Hepatocyte (in vitro differentiated cells): ENCODE measurements at places on chromosomes 6 and 20.

- DNase-seq = no peak
Observed at GRCh38 chr20:41035207-41035606, 6.6 kb downstream of the TOP1 start.

DNA sequence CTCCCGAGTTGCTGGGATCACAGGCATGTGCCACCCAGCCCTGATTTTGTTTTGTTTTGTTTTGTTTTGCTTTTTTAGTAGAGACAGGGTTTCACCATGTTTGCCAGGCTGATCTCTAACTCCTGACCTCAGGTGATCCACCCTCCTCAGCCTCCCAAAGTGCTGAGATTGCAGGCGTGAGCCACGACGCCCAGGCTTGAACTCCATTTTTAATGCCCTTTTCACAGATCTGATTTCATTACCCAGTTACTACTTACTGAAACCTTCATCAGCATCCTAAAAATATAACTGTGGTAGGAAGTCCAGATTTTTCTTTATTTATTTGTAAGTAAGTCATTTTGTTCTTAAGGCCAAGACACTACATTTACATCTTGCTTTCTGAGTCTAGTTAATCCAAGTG is 64.0 kb downstream of the HDDC2 start:
- no peak for DNase-seq

- DNase-seq = no peak
Observed at GRCh38 chr6:23713211-23713610, 412.8 kb upstream of the NRSN1 start.

GRCh38 chr6:27865850-27866356 is 46.3 kb downstream of the OR2B2 start:
- peak; percentile 16 for DNase-seq

GRCh38 chr6:40532349-40533000 is 54.7 kb downstream of the LRFN2 start:
- DNase-seq = no peak

DNA sequence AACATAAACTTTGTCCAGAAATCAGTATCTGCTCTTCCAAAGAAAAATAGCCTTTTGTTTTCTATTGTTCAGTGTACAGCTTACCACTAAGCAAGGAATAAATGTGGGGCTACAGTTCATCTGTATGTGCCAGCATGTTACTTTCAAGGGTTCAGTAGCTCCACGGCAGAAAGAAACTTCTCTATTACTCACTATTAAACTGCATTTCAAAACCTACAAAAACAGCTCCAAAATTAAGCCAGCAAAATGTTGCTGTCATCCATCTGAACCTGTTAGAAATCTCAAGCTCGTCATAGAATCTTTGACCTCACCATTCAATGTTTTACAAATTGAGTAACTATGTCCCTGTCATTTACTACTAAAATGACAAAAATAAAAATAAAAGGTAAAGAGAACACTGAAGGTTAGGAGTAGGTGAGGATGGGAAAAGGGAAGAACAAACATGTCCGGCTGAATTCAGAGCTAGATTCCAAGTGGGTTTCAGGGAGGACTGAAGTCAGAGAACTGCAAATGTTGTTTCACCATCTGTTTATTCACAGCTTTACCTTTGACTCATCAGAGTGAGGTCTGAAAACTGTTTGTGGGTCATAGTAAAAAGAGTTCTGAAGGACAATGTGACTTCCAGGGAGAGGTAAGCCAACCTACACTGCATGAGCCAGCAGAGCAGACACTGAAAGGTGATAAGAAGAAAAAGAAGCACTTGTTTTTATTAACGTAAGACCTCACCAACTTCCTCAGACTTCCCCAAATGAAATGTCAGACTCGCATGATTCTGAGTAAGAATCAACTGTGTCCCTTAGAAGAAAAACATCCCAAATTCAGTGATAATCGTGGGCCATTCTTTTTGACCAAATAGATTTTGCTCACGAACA is 62.0 kb downstream of the ATXN1 start:
- peak; percentile 45 for DNase-seq

DNA sequence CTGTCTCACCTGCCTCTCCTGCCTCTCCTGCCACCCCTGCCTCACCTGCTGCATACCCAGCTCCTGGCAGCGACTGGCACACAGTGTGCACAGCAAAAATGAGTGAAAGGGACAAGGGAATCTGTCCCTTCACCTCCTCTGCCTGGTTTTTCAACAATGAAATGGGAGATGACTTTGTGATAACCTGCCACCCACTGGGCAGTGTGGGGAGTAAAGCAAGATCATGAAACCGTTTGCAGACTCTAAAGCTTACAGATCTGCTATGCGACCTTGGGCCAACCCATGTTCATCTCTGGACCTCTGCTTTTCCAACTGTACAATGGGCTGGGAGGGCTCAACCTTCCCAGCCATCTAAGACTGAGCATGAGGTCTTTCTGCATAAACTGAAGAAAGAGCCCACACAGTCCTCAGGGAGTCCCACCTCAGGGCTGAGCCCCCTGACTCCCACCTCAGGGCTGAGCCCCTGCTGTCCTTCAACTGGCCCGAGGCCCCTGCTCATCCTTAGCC is 81.1 kb downstream of the RIPOR3 start:
- no peak for DNase-seq

GRCh38 chr20:52777171-52777570 is 195.0 kb upstream of the TSHZ2 start:
- DNase-seq = no peak

- no peak for DNase-seq
Observed at GRCh38 chr6:83472767-83473166, 39.6 kb upstream of the PRSS35 start.

DNA sequence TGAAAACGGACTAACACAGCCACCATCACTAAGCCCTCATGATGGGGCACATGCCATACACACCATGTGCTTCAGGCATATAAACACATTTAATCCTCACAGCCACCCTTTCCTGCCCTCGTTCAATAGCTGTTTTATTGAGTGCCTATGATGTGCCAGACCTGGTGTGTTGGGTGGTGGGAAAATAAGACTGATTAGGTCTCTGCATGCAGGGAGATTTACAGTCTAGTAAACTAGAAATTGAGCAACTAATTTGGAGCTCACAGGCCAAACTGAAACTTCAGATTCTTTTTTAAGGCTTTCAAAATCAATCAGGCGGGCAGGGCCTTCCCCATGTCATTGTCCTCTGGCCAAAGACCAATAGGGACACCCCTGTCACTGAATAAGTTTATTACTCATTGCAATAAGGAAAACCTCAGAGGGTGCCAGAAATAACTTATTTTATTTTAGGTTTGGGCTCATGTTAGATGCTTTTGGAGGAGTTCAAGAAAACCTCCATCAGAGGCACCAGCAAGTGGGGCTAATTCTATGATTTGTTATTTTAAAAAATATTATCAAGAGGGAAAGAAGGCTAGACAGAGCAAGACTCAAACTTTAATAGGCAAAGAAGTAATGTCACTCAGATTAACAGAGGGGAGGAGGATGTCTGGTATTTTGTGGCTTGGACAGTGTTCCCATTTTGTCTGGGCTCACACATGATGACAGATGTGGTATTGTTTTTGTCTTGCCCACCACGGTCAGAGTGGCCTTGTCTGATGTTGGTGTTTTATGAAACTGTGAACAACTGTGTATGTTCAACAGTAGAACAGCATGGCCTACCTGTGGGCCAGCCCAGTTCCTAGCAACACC is 12.0 kb downstream of the ZFP64 start:
- DNase-seq = no peak

DNA sequence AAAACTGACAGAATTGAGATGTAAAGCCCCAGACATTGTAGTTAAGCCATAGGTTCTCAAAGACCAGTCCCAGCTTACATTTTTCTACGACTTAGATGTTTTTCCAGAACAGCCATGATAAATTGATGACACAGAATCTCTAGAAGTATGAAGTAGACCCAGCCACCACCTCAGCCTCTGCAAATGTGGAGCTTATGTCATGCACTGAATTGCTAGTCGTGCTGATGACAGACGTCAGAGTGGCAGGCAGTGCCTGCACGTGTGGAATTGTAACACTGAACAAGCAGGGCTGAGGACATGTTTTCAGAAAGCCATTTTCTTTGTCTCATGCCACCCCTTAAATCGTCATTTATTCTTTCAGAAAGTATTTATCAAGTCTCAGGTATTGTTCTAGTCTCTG is 72.4 kb upstream of the TMEM181 start:
- no peak for DNase-seq

DNA sequence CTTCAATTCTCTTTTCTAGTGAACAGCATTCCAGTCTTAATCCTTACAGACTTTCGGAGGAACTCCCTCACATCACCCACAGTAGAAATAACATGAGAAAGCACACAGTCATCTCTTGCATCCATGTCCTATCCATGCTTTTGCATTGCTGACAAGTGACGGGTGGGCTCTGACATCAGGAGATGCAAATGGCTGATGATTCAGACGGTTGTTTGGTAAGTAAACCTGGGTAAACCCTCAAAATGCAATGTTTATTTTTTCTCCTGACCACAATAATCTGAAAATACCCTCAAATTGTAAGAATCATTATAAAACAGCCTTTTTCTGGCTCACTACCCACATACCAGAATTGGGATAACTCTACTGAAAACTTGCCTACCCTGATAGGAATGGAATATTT is 792.0 kb downstream of the MAFB start:
- no peak for DNase-seq

DNA sequence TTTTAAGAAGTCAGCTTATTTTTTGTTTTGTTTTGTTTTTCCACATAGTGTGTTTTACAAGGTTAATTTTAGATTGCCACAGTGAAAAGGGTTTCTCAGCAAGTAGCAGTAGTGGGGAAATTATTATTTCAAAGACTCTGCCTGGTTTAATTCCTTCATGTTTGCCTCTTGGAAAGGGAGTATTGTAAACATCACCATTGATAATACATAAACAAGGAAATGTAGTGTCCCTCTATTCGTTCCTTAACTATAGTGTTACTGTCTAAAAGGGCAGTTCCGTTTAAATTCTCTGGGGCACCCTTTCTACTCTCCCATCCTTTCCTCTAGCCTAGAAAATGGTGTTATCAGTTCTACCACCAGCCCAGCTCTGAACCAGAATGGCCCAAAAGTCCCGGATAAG is 391.0 kb upstream of the SOX4 start:
- DNase-seq = no peak

- no peak for DNase-seq
Observed at GRCh38 chr6:52155791-52156576, 30.2 kb upstream of the IL17A start.

DNA sequence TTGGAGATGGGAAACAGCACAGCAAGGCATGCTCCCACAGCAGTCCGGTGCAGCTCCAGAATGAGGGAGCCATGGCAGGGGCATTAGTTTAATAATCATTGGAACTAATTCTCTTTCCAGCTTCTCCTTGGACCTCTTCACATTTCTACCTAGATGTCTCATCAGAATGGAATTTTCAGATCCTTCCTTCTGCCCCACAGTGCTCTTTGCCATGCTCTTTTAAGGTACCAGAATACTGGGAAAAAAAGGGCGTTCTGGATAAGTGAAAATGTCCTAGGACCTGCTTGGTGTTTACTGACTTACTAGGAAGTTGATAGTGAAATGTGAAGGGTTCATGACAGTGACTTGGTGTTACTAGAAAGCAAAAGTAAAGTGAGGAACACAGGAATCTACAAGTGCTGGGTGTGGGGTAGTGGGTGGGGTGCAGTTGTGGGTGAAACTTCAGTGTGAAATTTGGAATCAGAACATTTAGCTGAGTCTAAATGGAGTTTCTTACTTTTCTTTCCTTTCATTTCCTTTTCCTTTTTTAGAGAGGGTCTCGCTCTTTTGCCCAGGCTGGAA is 207.1 kb downstream of the ARID1B start:
- no peak for DNase-seq

DNA sequence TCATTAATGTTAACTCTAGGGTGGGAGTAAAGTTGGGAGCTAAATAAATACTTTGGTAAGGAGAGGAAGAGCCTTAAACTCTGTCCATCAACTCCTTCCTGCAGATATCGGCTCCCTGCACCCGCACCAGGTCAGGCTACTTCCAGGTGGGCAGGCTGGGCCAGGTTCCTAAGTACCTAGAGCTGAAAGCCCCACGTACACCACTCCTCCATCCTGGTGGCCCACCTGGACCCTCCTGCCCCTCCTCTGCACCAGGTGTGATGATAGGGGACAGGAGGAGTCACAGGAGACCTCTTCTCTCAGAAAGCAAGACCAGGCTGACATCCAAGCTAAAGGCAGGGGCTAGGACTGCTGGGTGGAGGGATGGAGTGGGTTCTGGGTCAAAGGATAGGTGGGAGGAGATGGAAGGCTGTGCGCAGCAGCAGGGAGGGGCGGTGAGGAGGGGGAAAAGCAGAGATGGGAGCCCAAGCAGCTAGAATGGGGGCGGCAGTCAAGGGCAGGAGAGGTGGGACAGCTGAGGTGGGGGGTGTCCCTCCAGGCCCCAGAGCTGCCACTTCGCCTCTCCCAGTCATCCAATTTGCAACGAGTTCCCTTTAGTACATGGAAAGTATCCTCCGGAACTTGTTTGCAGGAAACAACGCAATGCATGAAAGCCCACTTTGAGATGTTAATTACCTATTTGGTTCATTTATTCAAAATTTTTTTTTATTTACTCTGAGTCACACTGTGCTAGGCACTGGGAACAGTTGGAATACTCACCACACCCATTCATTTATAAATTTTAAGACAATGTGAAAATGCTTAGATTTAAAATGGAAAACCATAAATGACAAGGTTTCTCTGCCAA is 15.2 kb upstream of the TOX2 start:
- no peak for DNase-seq

- DNase-seq = no peak
Observed at GRCh38 chr6:49892280-49892679, 25.9 kb upstream of the CRISP1 start.

DNA sequence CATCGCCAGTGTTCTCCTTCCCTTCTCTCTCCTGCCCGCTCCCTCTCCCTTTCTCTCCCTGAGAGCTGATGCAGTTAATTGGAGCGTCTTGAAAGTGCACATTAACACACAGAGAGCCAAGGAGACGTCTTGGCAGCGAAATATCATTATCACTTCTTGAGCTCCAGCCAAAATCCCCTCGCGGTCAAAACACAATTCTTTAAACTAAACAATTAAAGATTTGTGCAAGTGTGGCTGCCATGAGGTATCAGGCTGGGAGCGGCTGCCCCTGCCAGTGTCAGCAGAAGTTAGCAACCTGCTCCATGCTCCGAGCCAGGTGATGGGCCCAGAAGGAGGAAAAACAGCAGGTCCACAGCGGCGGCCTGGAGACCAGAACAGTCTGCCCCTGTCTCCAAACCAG is 100.9 kb upstream of the FOXP4 start:
- DNase-seq = no peak

DNA sequence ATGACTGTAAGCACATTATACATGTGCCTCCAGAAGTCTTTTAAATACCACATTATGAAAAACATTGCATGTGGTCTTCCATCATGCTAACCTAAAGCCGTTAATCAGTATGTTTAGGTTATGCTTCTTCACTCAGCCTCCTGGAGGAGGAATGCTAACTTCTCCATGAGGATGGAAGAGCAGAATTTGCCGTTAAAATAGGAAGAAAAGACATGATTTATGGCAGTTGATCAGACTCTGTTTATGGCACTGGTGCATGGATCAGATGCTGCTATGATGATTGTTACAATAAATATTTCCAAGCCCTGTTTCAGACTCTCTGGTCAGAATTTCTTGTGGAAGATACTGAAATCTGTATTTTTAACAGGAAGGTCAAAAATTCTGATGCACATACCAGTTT is 31.7 kb downstream of the MAP3K4 start:
- no peak for DNase-seq
